ENCODE measurements at places on chromosomes 4 and X.

DNA sequence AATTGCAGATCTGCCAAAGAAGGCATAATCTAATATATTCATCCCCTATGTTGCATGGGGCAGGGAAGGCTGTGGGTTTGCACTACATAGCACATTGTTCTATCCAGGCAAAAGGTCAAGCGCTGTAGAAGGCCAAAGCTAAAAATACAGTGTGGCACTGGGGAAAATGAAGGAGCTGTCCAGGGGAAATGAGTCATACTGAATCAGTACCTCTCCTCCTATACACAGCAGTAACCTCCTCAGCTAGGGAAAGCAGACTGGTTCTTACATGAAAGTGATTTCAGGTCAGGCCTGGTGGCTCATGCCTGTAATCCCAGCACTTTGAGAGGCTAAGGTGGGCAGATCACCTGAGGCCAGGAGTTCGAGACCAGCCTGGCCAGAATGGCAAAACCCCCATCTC is 31.0 kb upstream of the SLC25A4 start:
- DNase-seq = no peak

DNA sequence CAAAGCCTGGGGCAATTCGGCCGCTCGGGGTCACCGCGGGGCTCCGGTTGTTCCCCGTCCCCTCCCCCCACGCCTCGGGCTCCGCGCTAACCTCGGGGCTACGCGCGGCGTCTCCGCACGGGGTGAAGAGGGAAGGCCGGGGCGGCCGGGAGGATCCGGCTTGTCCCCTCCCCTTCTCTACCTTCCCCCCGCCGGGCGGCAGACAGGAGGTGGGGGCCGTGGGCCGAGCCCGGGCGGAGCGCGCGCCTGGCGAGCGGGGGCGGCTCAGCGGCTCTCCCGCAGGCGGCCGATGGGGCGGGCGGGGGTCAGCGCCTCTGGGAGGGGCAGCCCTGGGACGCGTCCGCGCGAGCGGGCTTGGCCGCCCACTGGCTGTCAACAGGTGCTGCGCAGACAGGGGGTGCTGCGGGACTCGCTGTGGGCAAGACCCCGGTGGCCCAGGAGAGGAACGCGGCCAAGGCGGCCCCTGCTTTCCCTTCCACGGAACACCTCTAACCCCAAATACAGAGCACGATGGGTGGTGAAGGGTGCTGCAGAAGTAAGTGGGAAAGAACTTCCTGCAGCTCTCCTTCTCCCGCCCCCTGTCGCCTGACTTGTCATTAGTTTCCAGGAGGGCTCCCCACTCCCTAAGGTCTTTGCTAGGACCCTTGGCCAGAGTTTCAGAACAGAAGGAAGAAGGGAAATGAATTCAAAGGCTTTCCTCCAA is at the start of gene PDGFC:
PDGFC (minus strand) TSS at position 124 of the 703 bp plus-strand sequence. CDS start 896 bp downstream, outside the sequence.
- DNase-seq = peak; percentile 79

DNA sequence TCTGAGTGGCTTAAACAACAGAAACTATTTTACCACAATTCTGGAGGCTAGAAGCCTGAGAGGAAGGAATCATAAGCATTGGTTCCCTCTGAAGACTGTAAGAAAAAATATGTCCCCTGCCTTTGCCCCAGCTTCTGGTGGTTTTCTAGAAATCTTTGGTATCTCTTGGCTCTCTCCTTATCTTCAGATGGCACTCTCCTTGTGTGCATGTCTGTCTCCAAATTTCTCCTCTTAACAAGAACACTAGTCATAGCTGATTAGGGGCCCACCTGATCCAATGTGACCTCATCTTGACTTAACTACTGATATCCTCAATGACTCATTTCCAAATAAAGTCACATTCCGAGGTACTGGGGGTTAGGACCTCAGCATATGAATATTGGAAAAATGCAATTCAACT is 635.0 kb upstream of the NR3C2 start:
- no peak for DNase-seq

- peak; percentile 14 for DNase-seq
These were observed at the start of gene SULT1B1 for GRCh38 chr4:69760455-69760854. Gene SULT1B1, minus strand, starts transcription at chr4:69760620. Its CDS starts 5,403 bp downstream, at chr4:69755217.

DNA sequence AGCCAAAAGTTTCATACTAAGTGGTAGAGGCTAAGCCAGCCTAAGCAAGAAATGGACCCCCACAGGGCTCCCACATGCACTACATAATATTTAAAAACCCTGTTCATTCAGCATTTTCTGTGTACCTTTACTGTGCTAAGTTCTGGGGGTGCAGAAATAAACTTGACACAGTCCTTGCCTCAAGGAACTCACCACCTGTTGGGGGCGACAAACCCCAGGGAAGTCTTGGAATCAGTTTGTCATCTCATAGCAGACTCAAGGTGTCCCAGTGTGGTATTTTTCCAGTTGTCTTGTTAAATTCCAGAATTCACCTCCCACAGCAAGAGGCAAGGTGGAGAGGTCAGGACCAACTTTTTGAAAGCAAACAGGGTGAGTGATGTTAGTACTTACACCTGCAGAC is 43.1 kb downstream of the ATG4A start:
- DNase-seq = no peak

DNA sequence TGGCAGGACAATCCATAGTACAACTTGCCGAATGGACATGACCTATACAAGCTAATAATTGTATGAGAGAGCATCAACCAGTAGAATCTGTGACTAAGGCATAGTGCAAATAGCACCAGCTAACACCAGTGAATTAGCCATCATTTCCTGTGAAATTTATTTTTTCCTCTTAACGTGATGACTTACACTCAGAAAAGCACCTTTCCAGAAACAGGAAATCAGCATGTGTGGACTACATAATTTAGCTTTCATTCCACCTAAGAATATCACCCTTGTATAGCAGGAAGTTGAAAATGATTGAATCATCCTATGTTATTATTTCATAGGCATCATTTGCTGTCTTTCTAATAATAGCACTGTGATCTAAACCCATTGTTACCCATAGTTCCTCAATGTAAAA is 1393.4 kb upstream of the PCDH7 start:
- DNase-seq = peak; percentile 53

DNA sequence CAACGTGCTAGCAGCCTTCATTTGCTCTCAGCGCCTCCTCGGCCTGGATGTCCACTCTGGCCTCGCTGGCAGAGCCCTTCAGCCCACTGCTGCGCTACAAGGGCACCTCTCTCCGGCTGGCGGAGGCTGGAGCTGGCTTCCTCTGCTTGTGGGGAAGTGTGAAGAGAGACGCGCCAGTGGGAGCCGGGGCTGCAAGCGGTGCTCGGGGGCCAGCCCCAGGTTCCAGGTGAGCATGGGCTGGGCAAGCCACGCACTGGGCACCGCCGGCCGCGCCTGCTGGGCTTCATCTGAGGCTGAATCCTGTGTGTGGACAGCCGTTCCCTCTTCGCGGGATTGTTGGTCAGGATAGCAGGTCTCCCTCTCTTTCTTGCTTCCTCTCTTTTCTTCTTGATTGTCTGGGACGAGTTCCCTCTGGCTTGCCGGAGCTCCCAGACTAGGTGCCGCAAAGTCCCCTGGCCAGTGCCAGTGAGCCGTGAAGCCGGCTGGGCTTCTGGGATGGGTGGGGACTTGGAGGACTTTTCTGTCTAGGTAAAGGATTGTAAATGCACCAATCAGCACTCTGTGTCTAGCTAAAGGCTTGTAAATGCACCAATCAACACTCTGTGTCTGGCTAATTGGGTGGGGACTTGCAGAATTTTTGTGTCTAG is 165.0 kb downstream of the HEPH start:
- DNase-seq = no peak

GRCh38 chr4:32986236-32986635 is 2266.1 kb downstream of the PCDH7 start:
- no peak for DNase-seq
